ENCODE measurements at places on chromosomes 4 and X.

DNA sequence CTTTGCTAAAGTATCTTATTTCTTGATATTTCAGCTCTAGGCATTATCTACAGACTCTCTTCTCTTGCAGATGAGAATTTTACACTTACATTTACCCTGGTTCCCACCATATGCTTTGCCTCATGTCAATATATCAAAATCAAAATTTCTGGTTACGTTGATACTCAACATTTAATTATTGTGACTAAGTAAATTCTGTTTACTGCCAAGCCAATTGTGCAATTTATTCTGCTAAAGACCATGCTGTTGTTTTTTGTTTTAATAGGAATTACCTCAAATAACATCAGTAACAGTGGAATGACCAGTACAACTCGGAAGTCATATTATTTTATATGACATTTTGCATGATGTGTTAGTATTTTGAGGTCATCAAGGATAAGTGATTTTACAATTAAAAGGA, 125.5 kb downstream of the IL15 start:
- DNase-seq = no peak

DNA sequence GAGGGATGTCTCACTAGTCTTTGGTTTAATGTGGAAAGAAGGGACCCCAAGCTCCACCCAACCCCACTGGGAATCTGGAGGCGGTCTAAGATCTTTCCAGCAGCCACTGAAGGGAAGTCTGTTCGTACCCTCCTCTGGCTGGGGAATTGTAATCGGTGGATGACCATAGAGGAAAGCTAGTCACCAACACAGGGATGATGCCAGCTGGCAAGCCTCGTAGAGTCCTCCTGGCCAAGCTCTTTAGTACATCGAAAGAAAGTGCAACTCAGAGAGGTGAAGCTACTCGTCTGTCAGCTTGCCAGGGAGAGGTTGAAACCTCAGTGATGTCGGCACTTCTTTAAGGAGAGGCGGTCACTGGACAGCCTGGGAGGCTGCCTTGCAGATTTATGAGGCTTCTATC, 58.7 kb downstream of the MAMLD1 start:
- DNase-seq = no peak

- DNase-seq = peak; percentile 42
Observed at GRCh38 chrX:24479924-24480323, 14.8 kb downstream of the PDK3 start.

DNA sequence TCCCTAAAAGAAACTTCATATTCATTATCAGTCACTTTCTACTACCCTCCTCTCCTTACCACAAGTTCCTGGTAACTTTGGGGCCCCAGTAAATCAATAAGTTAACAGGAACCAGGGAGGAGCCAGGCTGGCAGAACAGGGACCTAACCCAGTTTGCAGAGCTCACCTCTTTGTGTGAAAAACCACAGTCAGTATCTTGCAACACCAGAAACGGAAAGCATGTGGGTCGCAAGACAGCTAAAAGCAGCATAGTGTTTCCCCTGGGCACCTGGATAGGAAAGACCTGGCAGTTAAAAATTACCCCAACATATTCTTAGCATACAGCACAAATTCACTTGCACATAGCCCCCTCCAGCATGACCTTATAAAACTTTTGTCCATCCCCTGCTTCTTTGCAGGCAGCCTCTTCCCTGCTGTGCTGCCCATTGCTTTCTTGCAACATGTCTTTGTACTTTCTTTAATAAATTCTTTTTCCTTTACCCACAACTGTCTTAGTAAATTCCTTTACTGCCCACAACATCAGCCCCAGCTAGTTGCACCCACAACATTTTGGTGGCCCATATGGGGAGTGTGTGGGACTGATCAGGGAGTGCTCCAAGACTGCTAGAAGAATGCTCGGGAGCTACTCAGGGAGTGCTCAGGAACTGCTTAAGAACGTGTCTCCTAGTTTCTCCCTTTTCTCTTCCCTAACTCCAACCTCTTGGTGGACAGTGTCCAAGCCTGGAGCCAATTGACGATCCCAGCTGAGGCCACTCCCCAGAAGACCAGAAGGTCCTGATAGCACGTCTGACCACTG, 83.4 kb downstream of the MSN start:
- DNase-seq = no peak

GRCh38 chr4:141177171-141177570, 43.5 kb upstream of the ZNF330 start:
- DNase-seq = no peak

- no peak for DNase-seq
Observed at GRCh38 chrX:9906919-9907318, 60.2 kb upstream of the CLDN34 start.

- no peak for DNase-seq
Observed at GRCh38 chr4:105415281-105415744, 58.5 kb downstream of the PPA2 start.
